ENCODE measurements at places on chromosomes 1 and 21. TPM values are rescaled to one million over a fixed set of nuclear protein-coding genes. Genes with fewer than 3 reads are reported as not detected.

Gene C1QC
- total RNA-seq, result not detected

Gene KCNH1
- total RNA-seq, result 7.3 TPM

Gene RHOC
- 296 TPM for total RNA-seq

Gene CFHR5
- total RNA-seq, result not detected

Gene SPRR2A
- total RNA-seq, result not detected
